ENCODE measurements at places on chromosomes 3 and 15. TPM values are rescaled to one million over a fixed set of nuclear protein-coding genes. Genes with fewer than 3 reads are reported as not detected.
A peak's percentile ranks its signal among the peaks of the same experiment; 100 is the strongest.

- H3K4me1 ChIP-seq = no peaks in the 10 kb centered on the region
- H3K27ac ChIP-seq = no peak overlapping the region
- no peaks in the 10 kb centered on the region for H3K36me3 ChIP-seq
- no peak for DNase-seq
- H3K4me3 ChIP-seq = no peak overlapping the region
- H3K27me3 ChIP-seq = no peaks in the 10 kb centered on the region
Observed at GRCh38 chr3:180073561-180073960, 36.8 kb upstream of the PEX5L start.

DNA sequence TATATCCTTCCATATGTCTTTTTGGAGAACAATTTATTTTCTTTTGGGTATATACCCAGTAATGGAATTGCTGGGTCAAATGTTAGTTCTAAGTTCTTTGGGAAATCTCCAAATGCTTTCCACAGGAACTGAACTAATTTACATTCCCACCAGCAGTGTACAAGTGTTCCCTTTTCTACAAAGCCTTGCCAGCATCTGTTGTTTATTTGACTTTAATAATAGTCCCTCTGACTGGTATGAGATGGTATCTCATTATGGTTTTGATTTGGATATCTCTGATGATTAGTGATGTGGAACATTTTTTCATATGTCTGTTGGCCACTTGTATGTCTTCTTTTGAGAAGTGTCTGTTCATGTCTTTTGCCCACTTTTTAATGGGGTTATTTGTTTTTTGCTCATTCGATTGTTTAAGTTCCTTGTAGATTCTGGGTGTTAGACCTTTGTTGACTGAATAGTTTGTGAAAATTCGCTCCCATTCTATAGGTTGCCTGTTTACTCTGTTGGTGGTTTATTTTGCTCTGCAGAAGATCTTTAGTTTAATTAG lies 48.4 kb downstream of the TMEM45A start:
- H3K4me3 ChIP-seq = no peak overlapping the region
- no peaks in the 10 kb centered on the region for H3K36me3 ChIP-seq

- no peak overlapping the region for H3K27ac ChIP-seq
- no peaks in the 10 kb centered on the region for H3K36me3 ChIP-seq
- H3K4me3 ChIP-seq = no peak overlapping the region
- DNase-seq = no peak
- no peaks in the 10 kb centered on the region for H3K27me3 ChIP-seq
Observed at GRCh38 chr3:80096909-80097308, 329.1 kb upstream of the ROBO1 start.

DNA sequence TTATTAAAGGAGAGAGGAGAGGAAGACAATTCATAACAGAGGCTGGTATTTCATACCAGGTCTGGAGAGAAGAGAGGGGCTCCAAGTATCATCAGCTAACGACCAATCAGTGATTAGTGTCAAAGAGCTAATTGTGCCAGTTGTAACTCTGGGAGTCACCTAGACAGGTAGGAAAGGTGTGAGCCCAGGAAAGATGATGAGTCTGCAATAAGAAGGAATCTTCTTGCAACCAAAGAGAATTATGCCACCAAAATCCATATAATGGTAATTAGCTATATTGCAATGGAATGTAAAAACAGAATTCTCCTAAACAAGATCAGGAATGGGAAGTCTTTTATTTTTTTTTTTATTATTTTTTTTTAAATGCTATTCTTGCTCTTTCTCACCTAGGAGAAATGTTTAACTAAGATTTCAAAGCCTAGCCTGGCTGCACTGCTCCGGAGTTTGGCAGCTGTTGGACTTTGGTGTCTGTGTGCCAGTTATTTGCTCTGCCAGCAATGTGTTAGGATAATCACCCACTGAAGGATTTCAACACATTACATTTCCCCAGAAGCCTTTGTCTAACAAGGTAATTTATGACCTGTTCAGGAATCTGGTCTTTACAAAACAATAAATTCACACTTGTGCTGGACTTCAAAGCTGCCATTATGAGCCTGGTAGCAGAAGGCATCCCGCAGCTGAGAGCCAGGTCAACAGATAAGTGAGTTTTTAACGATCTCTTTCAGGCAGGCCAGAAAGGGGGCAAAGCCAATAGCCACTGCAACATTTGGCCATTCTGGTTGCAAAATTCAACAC lies 89.4 kb downstream of the FOXB1 start:
- H3K27me3 ChIP-seq = no peaks in the 10 kb centered on the region
- no peak overlapping the region for H3K4me3 ChIP-seq
- peak; percentile 59 for DNase-seq
- no peak overlapping the region for H3K27ac ChIP-seq

DNA sequence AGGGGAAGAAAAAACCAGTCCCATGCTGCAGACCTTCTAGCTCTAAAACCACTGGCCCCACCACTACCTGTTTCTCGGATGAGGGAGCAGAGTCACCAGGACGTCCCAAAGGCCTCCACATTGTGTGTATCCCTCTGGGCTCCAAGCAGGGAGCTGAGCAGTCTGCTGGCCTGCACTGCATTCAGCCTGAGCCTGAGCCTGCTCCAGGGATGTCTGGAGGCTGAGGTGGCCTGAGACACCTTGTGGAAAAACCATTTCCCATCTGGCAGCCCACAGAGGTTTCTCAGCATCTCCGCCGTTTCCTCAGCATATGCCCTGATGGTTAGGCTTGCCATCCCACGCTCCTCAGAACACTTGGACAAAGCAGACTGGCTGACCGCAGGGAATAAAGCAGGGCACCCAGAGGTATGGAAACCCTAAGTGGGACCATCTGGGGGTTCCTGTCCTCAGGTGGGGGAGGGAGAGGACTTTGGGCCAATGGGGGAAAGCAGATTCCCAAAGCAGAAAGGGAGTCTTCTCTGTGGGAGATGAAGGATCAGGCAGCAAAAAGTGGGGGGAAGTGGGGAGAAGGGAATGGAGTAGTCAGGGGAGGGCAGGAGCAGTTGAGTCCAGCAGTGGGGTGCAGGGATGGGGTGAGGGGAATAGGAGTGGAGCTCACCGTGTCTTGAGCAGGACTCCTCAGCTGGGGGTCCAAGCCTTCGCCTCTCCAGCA lies at the start of gene CILP:
TSS of gene CILP (minus strand) at position 704 of the 712 bp plus-strand sequence. CDS start 1,718 bp downstream, outside the sequence.
- no peak within 1 kb of the TSS for H3K4me3 ChIP-seq
- no peak within 1 kb of the TSS for H3K27ac ChIP-seq
- H3K4me1 ChIP-seq = peaks cover 23% of the 10 kb centered on the region
- no peaks in the 10 kb centered on the region for H3K36me3 ChIP-seq
- DNase-seq = no peak

- no peaks in the 10 kb centered on the region for H3K36me3 ChIP-seq
- no peak for DNase-seq
- no peak overlapping the region for H3K27ac ChIP-seq
- H3K27me3 ChIP-seq = no peaks in the 10 kb centered on the region
- no peaks in the 10 kb centered on the region for H3K4me1 ChIP-seq
Observed at GRCh38 chr3:28376424-28376823, 27.8 kb upstream of the AZI2 start.

The KBTBD8 gene
- total RNA-seq = 16.2 TPM

DNA sequence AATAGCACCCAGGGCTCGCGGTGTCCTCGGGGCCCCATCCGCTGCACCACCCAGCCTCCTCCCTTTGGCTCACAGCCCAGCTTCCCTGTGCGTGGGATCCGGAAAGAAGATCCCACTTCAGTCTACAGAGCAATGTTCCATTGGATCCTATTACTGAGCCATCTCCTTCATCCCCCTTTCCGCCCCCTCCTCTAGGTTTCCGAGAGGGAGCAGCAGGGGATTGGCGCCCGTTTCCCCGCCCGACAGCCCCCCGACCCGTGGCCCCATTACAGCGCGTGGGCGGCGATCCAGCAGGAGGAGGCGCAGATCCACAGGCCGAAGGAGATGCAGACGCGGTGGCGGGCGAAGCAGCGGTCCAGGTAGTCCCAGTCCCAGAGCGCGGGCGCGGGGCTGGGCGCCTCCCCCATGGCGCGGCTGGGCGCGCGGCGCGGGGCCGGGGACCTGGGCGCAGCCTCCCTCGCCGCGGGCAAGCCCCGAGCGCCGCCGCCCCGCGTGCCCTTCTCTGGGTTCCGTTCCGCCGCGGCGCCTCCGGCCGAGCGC lies 340 bp downstream of the TMEM44 start:
- no peak for DNase-seq
- H3K27ac ChIP-seq = peak overlapping the region; percentile 59
- peaks cover 2% of the 10 kb centered on the region for H3K36me3 ChIP-seq
- no peaks in the 10 kb centered on the region for H3K27me3 ChIP-seq
- peak overlapping the region; percentile 85 for H3K4me3 ChIP-seq

The NME9 gene
- not detected for total RNA-seq
